Hair follicle dermal papilla cell (primary cell): ENCODE measurements at places on chromosomes 7 and 10. TPM values are rescaled to one million over a fixed set of nuclear protein-coding genes. Genes with fewer than 3 reads are reported as not detected.

The OR2A42 gene
- total RNA-seq = under 0.01 TPM in 1 of 2 replicates, not detected in the other

The LRWD1 gene
- total RNA-seq = 14.8 and 15.3 TPM in 2 replicates

The CXCL12 gene
- 269 and 307 TPM in 2 replicates for total RNA-seq

The ATOH7 gene
- not detected in 2 replicates for total RNA-seq

The HGF gene
- 1.8 and 4.5 TPM in 2 replicates for total RNA-seq

The CRHR2 gene
- not detected in 2 replicates for total RNA-seq

The NOLC1 gene
- 22.3 and 28.2 TPM in 2 replicates for total RNA-seq

The ITIH5 gene
- total RNA-seq = 0.97 and 1.1 TPM in 2 replicates

The MBL2 gene
- not detected in 2 replicates for total RNA-seq

The POLD2 gene
- total RNA-seq = 77.7 and 97.1 TPM in 2 replicates

The ZNF398 gene
- 27.8 and 30.8 TPM in 2 replicates for total RNA-seq

The PODXL gene
- 2.4 TPM in 2 replicates for total RNA-seq

The ACHE gene
- total RNA-seq = 0.49 TPM in 2 replicates

The CYP17A1 gene
- total RNA-seq = 0.16 TPM in 1 of 2 replicates, not detected in the other

The LIPJ gene
- under 0.01 TPM in 1 of 2 replicates, not detected in the other for total RNA-seq

The OR2A12 gene
- not detected in 2 replicates for total RNA-seq

The CTNNA3 gene
- total RNA-seq = under 0.01 and 0.24 TPM in 2 replicates

The STAG3 gene
- total RNA-seq = 0.12 and 0.32 TPM in 2 replicates

The SHH gene
- total RNA-seq = not detected in 2 replicates

The PNLIPRP1 gene
- total RNA-seq = not detected in 2 replicates

The AUTS2 gene
- total RNA-seq = 22.3 and 25.2 TPM in 2 replicates

The HOXA6 gene
- not detected in 2 replicates for total RNA-seq

The SP8 gene
- not detected in 2 replicates for total RNA-seq

The LEP gene
- total RNA-seq = 3.1 and 4.1 TPM in 2 replicates

The ZNF3 gene
- total RNA-seq = 23.3 and 31.5 TPM in 2 replicates

The LBX1 gene
- total RNA-seq = not detected in 2 replicates

The IFIT2 gene
- total RNA-seq = 10.9 and 11.9 TPM in 2 replicates

The GLI3 gene
- 29.3 and 32.5 TPM in 2 replicates for total RNA-seq

The PNLIPRP2 gene
- not detected in 2 replicates for total RNA-seq

The PHYHIPL gene
- not detected in 2 replicates for total RNA-seq

The PHKG1 gene
- 3.8 and 7.0 TPM in 2 replicates for total RNA-seq

The PRSS37 gene
- not detected in 2 replicates for total RNA-seq

The FAM25C gene
- total RNA-seq = not detected in 2 replicates

The PILRA gene
- total RNA-seq = 0.36 TPM in 1 of 2 replicates, not detected in the other

The AKR1C4 gene
- not detected in 2 replicates for total RNA-seq

The SEMA3C gene
- total RNA-seq = 272 and 311 TPM in 2 replicates

The PALD1 gene
- 0.12 and 0.16 TPM in 2 replicates for total RNA-seq

The MMD2 gene
- not detected in 2 replicates for total RNA-seq

The ASB15 gene
- not detected in 2 replicates for total RNA-seq

The AHR gene
- total RNA-seq = 105 and 117 TPM in 2 replicates

The SFXN3 gene
- 113 and 121 TPM in 2 replicates for total RNA-seq

The ZNF316 gene
- total RNA-seq = 20.2 and 20.3 TPM in 2 replicates

The WIPF3 gene
- total RNA-seq = not detected in 2 replicates

The TYSND1 gene
- 10.7 and 11.9 TPM in 2 replicates for total RNA-seq

The EBLN1 gene
- not detected in 2 replicates for total RNA-seq

The FAM131B gene
- total RNA-seq = 1.3 and 1.8 TPM in 2 replicates

The CNTNAP2 gene
- total RNA-seq = under 0.01 and 0.65 TPM in 2 replicates

The ACSL5 gene
- total RNA-seq = 5.1 and 9.6 TPM in 2 replicates

The RUFY2 gene
- total RNA-seq = 32.5 and 34.9 TPM in 2 replicates

The TLX1 gene
- not detected in 2 replicates for total RNA-seq

The HOXA13 gene
- total RNA-seq = not detected in 2 replicates

The SUN3 gene
- not detected in 2 replicates for total RNA-seq

The TMEM236 gene
- 0.16 TPM in 1 of 2 replicates, not detected in the other for total RNA-seq

The RBP4 gene
- 0.85 TPM in 1 of 2 replicates, not detected in the other for total RNA-seq

The OR9A2 gene
- not detected in 2 replicates for total RNA-seq

The CALML5 gene
- not detected in 2 replicates for total RNA-seq

The PLXNA4 gene
- 1.7 and 2.8 TPM in 2 replicates for total RNA-seq
